ENCODE measurements at places on chromosomes 11 and 22.

DNA sequence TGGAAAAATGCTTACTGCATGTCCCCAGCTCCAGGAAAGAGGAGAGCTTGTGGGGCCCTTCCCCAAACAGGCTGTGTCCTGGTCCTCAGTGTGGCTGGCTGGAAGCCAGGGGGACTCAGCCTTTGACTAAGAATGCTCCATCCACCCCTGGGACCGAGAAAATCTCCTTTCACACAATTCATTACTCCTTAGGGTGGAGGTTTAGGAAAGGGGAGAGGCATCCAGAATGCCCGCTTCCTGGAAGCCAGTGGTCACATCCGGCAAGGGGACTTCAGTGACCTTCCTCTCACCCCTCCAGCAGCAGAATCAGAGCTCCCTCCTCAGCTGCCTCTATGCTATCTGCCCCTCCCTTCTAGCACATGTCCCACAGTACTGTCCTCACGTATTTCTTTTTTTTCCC, 21.9 kb downstream of the ATG16L2 start:
- DNase-seq = no peak

- no peak for DNase-seq
These were observed 62.3 kb upstream of the ANO5 start for GRCh38 chr11:22130462-22131053.

DNA sequence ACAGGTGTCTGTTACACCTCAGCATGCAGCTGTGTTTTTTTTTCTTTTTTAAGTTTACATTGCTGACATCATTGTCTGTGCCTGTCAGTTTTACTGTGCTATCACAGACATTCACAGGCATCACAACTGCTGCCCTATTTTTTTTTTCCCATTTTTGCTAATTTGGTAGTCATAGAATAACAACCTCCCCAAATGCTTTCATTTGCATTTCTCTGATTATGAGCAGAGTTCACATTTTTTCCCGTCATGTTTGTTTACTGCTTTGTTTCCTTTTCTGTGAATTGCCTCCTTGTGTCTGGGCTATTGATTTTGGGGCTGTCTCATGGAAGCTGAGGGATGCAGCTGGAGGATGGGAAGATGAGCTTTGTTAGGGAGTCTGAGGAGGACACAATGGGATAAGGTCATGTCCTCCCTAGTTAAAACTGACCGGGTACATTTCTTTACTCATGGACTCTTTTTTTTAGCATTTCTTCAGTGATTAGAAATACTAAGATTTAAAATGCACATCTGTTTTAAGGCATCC, 155.1 kb downstream of the LDLRAD3 start:
- no peak for DNase-seq

DNA sequence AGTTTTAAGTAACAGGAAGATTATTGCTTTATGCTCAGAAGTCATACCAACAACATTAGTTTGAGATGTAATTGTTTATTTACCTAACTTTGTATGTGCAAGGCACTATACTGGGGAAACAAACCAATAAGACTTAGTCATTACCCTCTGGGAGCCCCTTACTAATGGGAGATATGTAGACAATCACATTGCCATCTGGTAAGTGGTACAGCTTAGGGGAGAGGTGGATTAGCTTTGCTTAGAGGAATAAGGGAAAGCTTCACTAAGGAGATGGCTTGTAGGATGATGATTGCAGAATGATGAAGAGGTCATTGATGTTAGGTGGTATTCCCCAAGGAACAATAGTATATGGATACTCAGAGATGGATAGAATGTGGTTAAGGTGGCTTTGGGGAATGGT, 17.5 kb downstream of the EMSY start:
- DNase-seq = no peak

DNA sequence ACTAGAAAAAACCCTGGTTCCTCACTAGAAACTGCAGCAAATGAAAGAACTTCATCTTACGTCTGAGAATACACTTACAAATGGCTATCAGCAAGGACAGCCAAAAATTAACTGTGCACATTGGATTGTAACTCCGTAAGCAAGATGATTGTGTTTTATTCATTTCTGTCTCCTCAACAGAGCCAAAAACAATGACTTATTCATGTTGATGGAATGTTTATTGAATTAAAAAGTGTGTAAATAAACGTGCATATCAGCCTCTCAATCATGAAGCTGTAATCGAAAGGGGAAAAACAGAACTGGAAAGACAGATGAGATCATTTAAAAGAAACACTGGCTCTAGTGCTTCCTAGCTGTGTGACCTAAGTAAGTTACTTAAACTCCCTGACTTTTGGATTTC, 307.5 kb upstream of the ZC3H12C start:
- DNase-seq = no peak

GRCh38 chr11:95257456-95257971, 26.5 kb upstream of the SESN3 start:
- DNase-seq = no peak

- DNase-seq = no peak
These were observed 667 bp downstream of the DGCR6L start for GRCh38 chr22:20319041-20319744.

DNA sequence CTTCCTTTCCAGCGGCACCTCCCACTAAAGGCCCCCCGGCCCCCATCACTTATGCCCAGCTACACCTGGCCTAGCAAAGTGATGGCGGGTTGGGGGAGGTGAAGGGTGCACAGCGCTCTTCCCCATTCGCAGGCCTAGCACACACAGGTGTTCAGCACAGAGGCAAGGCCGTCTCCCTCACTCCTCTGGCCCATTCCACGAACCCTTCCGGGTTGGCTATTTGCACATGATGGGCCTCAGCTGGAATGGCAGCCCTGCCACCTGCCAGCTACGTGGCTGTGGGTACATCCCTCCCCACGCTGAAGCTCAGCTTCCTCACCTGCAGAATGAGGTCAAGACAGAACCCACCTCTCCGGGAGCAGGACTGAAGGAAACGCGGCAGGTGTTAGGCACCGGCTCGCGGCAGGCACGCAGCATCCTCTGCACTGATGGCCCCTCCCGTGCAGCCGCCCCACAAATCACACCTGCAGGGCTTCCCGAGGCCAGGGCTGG, 4.8 kb downstream of the KIAA0930 start:
- no peak for DNase-seq

DNA sequence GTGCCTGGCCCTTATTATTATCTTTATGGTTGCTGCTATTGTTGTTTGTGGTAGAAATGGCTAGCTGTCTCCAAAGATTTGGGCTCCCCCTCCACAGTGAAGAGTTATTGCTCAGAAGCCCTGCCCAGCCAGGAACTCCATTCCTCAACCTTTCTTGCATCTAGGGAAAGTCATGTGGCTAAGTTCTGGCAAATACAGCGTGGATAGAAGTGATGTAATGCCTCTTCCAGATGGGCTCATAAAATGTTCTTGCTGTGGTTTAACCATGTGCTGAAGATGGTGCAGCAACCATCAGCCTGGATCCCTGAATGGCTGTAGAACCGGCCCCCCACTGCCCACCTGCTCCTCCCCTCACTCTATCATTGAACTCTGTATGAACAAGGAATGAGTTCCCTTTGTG, 203.5 kb upstream of the E2F8 start:
- no peak for DNase-seq

GRCh38 chr22:49935561-49935960, 17.1 kb downstream of the CRELD2 start:
- no peak for DNase-seq

DNA sequence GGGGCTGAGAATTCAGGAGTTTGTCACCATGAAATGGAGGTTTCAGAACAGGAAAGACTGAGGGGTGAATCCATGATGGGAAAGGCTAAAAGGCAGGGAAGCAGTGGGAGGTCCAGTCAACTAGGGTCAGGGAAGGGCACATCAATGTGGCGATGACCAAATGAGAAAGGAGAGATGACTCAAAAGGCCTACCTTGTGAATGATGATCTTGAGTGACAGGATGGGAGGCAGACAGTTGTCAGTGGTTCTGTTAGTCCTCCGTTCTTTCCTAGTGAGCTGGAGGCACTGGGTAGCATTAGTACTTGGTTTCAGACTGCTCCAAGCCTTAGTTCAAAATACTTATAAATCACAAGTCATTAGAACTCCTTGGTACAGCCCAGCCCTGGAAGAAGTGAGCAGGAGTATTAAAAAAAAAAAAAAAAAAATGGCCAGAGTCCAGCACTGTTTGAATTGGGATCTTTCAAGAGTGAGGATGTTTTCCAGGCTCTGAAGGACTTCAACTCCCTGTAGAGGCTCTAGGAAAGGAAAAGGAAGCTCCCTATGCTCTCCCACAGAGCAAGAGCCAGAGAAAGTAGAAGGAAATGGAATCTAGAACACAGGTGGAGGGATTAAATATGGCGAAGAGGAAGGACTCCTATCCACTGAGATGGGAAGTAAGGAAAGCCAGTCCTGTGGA, 8.3 kb upstream of the DCHS1 start:
- no peak for DNase-seq

GRCh38 chr22:37777122-37777687, 30.5 kb upstream of the GCAT start:
- peak; percentile 42 for DNase-seq

GRCh38 chr11:57278721-57279095, 41.7 kb upstream of the APLNR start:
- DNase-seq = no peak

DNA sequence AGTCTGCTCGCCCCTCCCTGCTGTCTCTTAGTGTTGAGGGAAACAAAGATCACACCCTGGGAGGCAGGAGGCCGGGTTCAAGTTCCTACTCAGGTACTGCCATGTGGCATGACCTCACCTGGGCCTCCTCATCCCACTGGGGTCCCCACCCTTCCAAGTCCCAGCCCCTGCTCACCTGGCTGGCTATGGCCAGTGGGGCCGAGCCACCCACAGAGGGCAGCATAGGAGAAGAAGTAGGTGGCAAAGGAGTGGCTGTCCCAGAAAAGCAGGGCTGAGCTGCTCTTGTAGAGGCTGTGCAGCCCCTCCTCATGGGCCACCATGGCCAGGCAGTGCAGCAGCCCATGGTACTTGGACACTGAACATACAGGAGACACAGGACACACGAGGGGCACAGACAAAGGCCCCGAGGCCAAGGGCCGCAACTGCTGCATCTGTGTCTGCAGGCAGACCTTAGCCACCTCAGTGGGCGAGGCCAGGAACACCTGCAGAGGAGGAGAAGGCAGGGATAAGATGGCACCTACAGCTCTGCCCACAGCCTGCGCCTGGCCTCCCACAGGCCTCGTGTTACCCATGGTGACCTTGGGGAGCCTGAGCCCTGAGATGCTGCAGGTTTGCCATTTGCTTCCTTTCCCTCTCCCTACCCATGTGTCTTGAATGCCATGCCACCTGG, 50.6 kb upstream of the MPEG1 start:
- DNase-seq = no peak

GRCh38 chr22:37610480-37611129, 2.0 kb downstream of the GGA1 start:
- DNase-seq = no peak

DNA sequence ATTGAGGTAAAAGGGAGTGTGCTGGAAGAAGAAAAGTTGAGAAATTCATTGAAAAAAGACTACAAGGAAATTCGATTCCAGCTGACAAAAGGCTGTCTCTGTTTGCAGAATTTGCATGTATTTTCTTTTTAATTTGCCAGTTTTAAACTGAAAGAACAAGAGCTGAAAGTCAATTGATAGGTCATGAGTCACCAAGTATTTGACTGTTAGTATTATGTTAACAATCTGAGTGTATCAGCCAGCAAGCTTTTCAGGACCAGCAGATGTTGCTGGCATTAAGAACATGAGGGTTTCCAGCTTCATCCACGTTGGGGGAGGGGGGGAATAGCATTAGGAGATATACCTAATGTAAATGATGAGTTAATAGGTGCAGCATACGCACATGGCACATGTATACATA, 726.7 kb downstream of the METTL15 start:
- peak; percentile 92 for DNase-seq

DNA sequence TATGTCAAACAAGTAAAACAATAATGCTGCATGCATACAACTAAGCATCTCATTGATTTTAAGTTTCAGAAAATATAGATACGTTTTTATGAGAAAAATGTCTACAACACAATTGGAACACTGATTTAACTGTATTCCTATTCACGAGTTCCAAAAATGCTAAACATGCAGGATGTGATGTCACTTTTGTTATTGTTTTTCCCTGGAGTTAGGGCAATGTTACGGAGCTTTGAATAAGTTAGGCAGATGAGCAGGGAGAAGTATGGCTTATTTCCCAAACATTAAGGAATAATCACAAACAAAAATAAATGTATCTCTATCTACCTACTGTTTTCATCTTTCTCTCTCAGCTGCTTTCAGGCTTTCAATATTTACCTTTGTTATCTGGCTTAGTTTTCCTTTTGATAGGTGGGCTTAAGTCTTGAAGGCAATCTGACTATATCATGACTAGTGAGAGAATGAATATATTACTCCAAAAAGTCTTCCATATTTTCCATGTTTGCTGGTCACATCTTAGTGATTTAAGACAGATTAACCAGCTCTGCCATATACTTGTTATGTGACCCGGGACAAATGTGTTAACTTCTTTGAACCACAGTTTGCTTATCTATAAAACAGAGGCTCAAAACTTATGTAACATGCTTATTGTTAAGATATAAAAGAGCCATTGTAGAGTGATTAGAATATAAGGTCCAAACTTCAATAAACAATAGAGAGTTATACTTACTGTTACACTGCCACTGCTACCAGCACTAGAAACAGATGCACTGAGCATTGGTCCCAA, 854.4 kb upstream of the CCDC90B start:
- DNase-seq = no peak

GRCh38 chr11:67382276-67383136, 9.1 kb upstream of the CLCF1 start:
- DNase-seq = no peak

- DNase-seq = no peak
These were observed 12.1 kb downstream of the SF3A1 start for GRCh38 chr22:30344447-30345200.

DNA sequence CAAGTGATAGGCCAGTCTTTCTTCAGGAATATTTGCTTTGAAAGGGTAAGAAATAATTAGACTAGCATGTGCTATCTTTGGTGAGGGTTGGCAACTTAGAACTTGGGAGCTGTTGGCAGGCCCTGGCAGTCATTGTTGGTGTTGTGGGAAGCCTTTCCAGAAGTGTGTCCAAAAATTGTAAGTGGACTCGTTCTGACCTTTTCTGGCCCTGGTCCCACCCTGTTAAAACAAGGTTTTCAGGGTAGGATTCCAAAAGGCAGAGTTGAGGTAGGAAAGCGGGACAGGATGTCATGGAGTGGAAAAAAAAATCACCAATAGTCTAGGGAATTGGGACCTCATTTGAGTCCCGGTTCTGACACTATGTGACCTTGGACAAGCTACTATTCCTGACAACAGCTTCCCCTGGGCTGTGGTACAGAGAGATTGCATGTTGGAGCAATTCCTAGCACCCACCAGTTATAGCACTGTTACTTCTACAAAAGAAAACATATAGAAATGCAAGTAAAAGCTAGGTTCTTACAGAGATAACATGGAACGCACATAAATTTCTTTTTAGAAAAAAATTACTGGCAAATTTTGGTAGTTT, 299.3 kb upstream of the DDI1 start:
- DNase-seq = no peak
